ENCODE measurements at places on chromosomes 5 and 9. TPM values are rescaled to one million over a fixed set of nuclear protein-coding genes. Genes with fewer than 3 reads are reported as not detected.

The PCDHB7 gene
- total RNA-seq, result under 0.01 TPM

The NRARP gene
- not detected for total RNA-seq

The CD72 gene
- 0.35 TPM for total RNA-seq

The PLPP7 gene
- total RNA-seq, result 14.9 TPM

The PRRC1 gene
- 73.5 TPM for total RNA-seq

The TMCO6 gene
- 44.5 TPM for total RNA-seq

The FCN2 gene
- total RNA-seq, result not detected

Measured in myometrial cell (primary cell).